ENCODE measurements at places on chromosomes 12 and 14.

DNA sequence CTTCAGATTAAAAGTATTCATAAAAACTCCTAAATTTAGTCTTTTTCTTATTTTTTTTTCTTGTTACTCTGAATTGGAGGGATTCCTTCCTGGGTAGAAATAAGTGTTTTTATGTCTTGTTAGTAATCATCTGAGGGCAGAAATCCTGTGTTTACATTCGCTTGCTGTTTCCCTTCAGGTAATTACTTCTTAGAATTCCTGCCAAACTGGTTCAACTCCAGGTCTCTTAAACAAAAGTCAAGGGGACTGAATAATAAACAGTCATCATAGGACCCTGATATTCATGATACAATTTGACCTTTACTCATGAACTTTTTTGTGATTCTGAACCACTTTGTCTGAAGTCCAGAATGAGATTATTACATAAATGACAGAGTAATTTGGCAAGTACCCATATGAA is 843.9 kb downstream of the FLRT2 start:
- DNase-seq = no peak

GRCh38 chr12:89959179-89959578 is 250.5 kb upstream of the ATP2B1 start:
- DNase-seq = no peak

- no peak for DNase-seq
Measured at GRCh38 chr14:58549105-58549757, 88.5 kb upstream of the DACT1 start.

DNA sequence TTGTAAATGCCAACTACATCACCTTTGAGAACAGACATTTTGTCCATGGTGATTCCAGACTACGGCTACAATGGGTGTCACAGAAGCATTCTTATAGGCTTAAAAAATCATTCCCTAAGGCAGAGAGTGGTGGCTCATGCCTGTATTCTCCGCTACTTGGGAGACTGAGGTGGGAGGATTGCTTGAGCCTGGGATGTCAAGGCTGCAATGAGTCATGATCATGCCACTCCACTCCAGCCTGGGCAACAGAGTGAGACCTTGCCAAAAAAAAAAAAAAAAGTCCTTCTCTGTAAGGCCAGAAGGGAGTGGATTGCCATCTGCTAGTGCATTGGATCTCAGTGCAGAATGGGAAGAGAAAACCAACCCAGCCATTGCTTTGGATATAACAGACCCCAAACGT is 522.5 kb downstream of the VRK1 start:
- DNase-seq = no peak

- no peak for DNase-seq
Measured at GRCh38 chr12:123064366-123064765, 83.9 kb downstream of the ARL6IP4 start.

- no peak for DNase-seq
Measured at GRCh38 chr14:31173120-31173837, 34.3 kb downstream of the HECTD1 start.

DNA sequence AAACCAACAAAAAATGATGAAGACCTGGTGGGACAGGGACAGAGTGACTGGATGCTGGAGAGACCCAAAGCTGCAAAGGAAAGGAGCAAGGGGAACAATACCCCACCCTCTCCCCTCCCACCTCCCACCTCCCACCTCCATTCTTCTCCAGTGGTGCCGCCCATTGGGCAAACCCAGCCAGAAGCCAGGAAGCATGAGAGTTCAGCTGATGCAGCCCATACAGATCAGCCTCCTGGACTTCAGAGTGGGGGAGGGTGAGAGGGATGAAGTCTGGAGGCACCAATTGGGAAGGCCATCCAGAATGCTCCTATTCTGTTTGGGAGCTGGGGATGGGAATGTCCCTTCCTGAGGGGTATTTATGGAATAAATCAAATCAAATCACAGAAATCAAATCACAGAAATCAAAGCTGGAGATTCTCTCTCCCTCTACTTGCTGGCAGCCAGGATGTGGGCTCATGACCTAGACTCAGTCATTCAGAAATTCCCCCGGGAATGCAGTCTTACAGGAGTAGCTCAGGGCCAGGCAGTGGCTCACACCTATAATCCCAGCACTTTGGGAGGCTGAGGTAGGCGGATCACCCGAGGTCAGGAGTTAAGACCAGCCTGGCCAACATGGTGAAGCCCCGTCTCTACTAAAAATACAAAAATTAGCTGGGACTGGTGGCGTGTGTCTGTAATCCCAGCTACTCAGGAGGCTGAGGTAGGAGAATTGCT is 31.1 kb downstream of the IRF2BPL start:
- no peak for DNase-seq

GRCh38 chr12:115149685-115150378 is 465.9 kb upstream of the TBX3 start:
- DNase-seq = no peak

DNA sequence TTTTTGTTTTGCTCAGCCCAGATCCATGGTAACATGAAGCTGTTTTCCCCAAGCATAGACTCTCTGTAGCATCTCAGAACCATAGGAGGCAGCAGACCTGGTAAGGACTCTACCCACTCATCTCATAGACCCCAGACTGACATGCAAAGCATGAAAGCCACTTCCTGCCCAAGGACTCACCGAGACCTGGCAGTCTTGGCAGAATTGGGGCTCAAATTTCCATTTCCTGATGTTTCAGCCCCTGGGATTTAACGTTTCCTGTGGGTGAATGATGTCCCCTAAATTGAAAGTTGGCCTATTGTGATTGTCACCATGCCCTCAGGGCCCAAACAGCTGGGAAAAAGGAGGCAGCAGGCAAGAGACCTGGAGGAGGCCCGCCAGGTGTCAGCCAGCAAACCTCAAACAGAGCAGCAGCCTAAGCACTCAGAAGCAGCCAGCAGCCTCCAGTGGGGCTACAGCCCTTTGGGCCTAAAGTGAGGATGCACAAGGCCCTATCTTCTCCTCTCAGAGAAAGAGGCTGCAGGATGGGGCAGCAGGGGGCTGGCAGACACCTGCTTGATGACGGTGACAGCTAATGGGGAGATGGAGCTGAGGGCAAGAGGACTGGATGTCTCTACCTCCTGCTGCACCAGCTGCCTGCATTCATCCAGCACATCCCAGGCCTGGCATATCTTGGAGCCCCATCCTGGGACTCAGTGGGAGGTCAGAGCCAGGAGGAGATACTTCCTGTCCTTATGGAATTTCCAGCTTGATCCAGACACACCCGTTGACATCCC is 8.5 kb downstream of the KRT85 start:
- peak; percentile 4 for DNase-seq

DNA sequence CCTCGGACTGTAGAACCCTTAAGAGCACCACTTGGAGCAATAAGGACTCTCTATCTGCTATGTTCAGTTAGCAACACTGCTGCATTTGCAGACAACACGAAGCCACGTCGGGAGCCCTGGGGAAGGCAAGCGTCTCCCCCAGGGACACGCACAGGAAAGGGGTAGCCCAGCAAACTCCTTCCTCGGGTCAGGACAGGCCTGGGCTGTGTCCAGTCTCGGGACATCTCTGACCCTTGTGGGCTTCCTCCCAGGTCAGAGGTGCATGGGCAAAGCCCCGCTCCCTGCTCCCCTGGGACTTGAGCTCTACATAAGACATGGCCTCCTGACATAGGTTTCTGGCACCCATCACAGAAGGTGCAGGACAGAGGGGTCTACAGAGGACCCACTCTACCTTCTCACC is 119.5 kb downstream of the PIWIL1 start:
- no peak for DNase-seq

DNA sequence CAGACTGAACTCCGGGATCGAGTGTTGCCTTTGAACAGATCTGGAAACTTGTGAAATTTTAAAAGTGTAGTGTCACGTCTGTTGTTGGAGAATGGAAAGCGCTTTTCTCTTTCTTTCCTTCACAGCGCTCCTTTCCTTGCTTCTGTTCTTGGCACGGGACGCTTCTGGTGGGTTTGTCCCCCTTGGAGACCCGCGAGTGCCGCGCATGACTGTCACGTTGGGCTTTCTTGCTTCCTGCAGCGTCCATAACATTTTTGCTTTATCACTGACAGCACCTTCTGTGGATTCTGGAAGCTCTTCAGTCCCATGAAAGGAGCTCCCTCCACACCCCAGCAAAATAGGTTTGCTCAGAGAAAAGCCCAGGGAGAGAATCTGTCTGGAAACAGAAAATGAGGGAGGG is 193.0 kb upstream of the TMEM132C start:
- DNase-seq = no peak

- DNase-seq = no peak
Measured at GRCh38 chr14:76701436-76701835, 59.8 kb upstream of the VASH1 start.

- no peak for DNase-seq
Measured at GRCh38 chr14:21408147-21408546, 24.3 kb upstream of the SUPT16H start.

DNA sequence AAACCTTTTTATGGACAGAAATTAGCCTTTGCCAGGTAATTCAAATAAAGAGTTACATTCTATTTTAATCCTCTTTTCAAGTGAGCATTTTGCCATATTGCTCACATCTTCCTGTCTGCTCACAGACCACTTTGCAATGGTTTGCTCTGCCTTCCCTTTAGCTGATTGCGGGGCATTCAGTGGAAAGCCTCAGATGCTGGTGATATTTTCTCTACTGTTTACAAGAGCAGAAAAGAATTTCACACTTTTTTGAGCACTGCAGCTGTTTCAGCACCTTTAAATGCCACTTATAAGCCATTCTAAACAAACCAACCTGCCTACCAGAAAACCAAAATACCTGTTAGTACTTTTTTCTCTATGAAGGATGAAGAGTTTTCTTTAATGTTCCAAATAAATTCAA is 195.7 kb upstream of the LRIG3 start:
- DNase-seq = no peak

DNA sequence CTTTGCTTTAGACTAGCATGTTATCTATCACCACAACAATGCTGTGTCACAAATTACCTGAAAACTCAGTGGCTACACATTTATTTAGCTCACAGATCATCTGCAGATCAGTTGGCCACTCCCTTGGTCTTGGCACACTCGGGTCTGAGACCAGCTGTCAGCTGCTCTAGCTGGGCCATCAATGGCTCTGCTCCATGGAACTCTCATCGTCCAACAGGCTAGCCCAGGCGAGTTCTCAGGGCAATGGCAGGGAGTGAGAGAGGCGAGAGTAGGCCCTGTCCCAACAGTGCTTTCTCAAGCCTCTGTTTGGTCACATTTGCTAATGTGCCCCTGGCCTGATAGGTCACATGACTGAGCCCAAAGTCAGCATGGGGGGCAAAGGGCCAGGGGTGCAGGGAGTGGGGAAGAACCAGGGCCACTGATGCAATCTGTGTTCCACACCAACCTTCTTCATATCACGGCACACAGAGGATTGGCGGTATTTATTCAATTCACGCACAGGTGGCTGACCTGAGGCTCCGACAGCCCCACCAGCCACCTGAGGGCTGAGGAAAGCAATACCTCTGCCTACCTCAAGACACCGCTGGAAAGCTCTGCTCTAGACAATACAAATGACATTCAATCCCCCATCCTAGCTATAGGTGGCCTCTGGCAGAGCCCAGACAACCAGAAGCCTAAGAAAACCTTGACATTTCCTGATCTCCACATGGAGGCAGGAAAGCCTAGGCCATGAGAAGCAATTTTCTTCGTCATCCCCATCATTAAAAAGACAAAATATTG is 82.5 kb downstream of the NT5DC3 start:
- DNase-seq = no peak

- no peak for DNase-seq
Measured at GRCh38 chr12:5783289-5783920, 161.7 kb downstream of the ANO2 start.

- no peak for DNase-seq
Measured at GRCh38 chr12:46100551-46101484, 110.4 kb upstream of the SCAF11 start.

DNA sequence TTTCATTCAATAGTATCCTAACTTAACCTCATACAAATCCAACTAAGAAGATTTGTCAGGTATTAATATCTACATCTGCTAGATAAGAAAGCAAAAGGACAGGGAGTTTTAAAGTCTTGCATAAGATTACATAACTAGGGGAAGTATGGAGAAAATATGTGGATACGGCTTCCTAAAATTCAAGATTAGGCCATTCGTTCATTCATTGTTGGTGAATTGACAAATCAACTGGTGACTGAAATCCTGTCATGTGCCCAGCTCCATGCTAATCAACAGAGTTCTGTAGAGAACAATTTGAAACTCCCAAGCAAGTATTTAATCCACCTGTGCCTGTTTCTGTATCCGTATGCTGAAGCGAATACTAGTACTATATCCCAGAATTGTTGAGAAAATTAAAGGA is 260.9 kb upstream of the USP15 start:
- no peak for DNase-seq

DNA sequence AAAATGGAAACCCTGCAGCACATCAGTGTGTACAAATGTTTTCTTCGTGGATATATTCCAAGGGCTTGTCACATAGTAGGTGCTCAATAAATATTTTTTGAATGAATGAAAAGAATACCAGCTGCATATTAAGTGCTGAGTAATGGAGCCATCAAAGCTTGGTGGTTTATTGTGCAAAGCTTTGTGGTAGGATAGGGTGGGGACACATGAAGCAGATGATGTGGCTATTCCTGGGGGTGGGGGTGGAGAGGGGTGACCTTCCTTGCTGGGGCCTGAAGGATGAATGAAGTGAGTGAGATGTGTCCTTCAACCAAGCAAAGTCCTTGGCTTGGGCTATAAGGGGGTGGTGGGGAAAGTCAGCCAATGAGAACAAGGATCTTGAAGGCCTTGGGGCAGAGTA is 4.3 kb upstream of the KRT81 start:
- DNase-seq = no peak

- DNase-seq = no peak
Measured at GRCh38 chr12:131939007-131939406, 9.9 kb downstream of the PUS1 start.

DNA sequence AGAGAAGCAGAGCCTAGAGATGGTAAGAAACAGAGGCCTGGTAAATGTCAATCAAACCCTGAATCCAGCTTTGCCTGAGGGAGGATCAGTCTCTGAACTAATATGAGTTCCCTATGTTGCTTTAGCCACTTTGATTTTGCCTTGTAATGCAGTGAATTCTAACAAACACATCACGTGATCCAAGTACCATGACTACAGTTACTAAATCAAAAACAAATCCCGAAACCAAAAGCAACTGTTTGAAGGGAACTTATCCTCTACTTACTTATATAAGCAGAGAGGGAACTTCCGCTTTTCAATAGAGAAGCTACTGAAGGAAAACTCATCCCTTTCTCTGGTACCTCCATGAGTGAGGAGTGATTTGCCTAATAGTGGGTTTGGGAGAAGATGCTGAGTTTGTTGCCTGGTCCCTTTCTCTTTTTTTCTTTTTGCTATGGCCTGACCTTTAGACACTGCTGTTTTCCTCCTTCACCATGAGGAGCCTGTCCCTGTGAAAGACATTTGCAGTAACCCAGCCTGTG is 7.7 kb upstream of the PPTC7 start:
- DNase-seq = peak; percentile 84

DNA sequence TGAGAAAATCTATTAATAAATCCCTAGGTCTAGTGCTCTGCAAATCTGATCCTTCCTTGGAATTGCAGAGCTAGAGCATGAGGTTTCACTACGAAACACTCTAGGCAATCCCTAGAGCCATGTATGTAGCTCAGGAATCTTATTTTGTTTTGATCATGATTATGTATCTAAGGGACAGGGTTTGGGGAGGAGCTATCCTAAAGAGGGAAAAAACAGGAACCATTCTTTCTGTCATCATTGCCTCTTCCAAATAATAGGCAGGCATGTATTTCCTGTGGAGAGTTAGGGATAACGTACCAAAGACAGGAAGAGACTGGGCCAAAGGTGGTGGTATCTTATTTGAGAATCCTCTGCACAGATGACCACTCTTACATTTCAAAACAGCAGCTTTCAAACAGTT is 88.8 kb upstream of the GTF2A1 start:
- no peak for DNase-seq
